ENCODE measurements at places on chromosomes 7 and 10.
A peak's percentile ranks its signal among the peaks of the same experiment; 100 is the strongest.

DNA sequence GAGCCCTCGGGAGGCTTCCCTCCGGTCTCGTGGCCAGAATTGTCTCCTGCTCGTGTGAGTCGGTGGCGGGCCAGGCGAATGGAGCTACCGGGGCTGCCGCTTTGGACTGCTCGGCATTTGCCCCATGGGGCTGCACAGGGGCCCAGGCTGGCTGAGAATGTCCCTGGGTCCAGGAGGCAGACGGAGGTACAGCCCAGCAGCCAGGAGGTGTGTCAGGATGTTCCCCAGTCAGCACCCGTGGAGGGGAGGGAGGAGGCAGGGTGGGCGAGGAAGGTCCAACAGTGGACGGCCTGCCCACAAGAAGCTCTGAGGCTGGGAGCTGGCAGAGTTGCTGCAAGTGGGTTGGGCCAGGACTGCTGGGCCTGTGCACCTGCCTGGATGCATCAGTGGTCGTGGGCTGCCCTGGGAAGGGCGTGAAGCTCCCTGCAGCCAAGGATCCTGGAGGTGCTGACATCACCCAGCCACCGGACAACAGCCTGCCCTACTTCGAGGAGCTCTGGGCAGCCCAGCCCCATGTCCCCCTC, 46.4 kb downstream of the PDGFA start:
- DNase-seq: no peak

GRCh38 chr10:59068581-59069191, 107.8 kb upstream of the PHYHIPL start:
- DNase-seq: no peak

- DNase-seq: no peak
These were observed 461.1 kb downstream of the ZNF33B start for GRCh38 chr10:42177077-42177792.

- DNase-seq: no peak
These were observed 413.5 kb upstream of the SEMA3D start for GRCh38 chr7:85600395-85600794.

- DNase-seq: no peak
These were observed 7.9 kb downstream of the LAT2 start for GRCh38 chr7:74217455-74218342.

DNA sequence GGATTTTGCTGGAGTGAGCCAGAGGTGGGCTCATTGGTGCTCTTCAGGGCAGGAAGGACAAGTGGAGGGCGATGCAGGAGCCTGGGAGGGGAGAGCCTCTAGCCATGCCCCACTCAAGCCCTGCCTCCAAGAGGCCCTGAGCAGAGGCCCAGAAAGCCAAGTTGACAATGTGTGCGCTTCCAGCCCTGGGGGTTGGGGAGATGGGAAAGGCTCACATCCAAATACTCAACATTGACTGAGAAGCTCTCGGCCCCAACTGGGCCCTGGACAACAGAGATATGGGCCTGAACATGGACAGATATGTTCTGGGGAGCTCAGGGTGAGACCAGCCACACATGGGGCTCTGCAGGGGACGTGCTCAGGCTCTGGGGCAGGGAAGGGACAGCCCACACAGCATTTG, 39.0 kb downstream of the FRMPD2 start:
- no peak for DNase-seq

DNA sequence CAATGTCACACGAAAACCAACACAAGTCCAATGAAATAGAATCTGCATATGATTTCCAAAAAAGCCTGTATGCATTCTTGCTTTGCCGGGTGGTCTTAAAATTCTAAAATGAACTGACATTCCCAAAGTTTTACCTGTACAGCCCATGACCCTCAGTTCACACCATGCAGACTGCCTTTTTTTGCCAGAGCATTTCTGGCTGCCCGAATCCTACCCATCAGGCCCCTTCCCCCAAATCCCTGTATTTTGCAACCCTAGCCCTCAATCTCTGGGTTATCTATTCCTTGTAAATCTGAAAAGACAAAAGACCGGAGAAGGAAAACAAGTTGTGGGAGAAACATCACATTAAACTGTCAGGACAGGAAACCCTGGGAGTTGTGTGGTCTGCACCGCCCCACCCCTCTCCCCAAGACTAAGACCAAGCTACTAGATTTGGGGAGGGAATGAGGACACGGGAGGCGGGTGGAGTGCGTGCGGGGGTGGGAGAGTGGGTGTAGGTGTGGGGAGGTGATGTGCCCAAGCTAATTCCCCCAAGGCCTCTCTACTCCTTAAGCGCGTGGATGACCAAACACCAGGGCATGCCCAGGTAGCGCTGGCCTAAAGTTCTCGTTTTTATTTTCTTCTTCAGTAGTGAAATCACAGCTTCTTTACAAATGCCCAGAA, 1.4 kb downstream of the JCAD start:
- DNase-seq: no peak

- peak; percentile 75 for DNase-seq
These were observed 98.8 kb upstream of the ZNF722 start for GRCh38 chr7:63899691-63900393.
